CD4-positive, CD25-positive, alpha-beta regulatory T cell (primary cell): ENCODE measurements at places on chromosomes 6 and 20. TPM values are rescaled to one million over a fixed set of nuclear protein-coding genes. Genes with fewer than 3 reads are reported as not detected.

DNA sequence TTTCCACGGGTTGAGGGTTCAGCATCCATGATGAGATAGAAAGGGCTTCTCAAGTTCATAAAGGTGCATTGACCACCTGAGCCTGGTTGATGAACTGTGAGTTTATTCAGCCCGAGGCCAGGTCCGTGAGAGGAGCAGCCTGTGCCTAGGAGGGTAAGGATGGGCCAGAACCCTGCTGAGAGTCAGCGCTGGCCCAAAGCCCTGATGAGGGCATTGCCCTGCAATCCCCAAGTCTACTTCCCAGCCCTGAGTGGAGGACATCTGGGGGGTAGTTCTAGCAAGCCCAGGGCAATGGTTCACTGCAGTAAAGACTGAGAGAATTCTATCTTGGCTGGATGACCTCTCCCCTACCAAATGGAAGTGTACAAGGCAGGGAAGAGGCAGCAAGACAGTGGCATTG is 123.3 kb upstream of the NXT1 start:
- DNase-seq, result no peak
- no peak overlapping the region for H3K27ac ChIP-seq
- H3K4me1 ChIP-seq, result no peaks in the 10 kb centered on the region
- H3K4me3 ChIP-seq, result no peak overlapping the region
- H3K27me3 ChIP-seq, result no peaks in the 10 kb centered on the region

The REPS1 gene
- 55.4 TPM for total RNA-seq

DNA sequence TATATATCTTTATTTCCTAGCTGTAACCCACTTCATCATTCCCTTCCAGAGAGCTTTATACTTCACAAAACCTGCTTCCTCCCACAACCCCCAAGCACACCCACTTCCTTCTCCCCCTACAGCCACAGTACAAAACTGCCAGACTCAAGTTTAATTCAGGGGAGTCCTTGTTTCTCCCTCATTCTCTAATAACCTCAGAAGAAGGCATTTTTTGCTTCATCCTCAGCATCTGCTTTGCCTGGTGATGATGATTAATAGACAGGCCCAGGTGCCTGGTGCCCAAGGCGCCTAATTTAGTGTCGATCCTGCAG is 414.3 kb downstream of the KIF16B start:
- H3K27ac ChIP-seq, result no peak overlapping the region
- no peak for DNase-seq
- no peak overlapping the region for H3K4me3 ChIP-seq
- H3K4me1 ChIP-seq, result no peaks in the 10 kb centered on the region

The GABRR2 gene
- 1.9 TPM for total RNA-seq
